ENCODE measurements at places on chromosomes 13 and 19.

GRCh38 chr13:37587236-37587635 lies 11.3 kb downstream of the POSTN start:
- DNase-seq: no peak

- no peak for DNase-seq
Measured at GRCh38 chr19:6358003-6358402, 3.3 kb upstream of the CLPP start.

DNA sequence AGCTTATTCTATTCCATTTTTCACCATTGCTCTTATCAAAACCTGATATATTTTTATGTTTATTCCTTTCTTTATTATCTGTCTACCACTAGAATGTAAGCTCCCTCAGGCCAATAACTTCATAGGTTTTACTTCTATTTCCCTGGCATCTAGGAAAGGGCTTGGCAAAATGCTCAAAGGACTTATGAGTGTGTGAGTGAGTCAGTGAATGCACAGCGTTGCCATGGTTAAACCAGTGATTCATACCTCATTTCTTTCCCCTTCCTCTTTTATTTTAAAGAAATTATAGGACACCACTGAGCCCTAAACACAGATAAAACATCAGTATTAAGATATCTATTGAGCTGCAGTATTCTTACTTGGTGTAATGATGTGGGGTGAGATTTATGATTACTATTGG lies 162.1 kb downstream of the GPC6 start:
- DNase-seq: no peak

GRCh38 chr19:48271531-48272151 lies 1.8 kb downstream of the ZNF114 start:
- no peak for DNase-seq

DNA sequence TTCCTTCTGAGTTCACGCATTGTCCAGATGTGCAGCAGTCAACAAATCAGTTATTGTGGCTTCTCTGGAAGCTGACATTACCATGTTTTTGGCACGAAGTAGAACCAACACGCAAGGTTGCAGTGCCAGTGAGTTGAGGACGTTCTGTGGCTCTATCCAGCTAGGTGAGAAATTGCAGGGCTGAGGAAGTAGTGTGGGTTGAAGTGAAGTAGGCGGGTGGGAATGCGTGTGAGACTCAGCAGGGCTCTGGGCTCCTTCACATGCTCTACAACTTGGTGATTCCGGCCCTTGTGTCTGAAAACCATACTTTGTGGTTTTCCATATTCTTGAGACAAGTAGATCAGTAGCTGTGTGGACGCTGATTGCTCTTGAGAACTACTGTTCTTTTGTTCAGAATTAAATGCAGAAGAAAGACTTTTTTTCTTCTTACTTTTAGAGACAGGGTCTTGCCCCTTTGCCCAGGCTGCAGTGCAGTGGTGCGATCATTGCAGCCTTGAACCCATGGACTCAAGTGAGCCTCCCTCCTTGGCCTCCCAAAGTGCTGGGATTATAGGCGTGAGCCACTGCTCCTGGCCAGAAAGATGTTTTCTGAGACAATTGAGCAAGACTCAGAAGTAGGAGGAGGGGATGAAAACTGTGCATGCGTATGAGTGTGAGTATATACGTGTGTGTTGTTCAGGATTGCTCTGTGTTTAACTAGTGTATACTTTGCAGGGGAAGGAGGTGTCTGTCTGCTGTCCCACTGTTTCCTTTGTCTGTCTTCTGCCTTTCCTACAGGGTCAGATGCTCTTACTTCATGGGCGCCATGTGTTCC lies 46.2 kb downstream of the GATAD2A start:
- DNase-seq: peak; percentile 49

DNA sequence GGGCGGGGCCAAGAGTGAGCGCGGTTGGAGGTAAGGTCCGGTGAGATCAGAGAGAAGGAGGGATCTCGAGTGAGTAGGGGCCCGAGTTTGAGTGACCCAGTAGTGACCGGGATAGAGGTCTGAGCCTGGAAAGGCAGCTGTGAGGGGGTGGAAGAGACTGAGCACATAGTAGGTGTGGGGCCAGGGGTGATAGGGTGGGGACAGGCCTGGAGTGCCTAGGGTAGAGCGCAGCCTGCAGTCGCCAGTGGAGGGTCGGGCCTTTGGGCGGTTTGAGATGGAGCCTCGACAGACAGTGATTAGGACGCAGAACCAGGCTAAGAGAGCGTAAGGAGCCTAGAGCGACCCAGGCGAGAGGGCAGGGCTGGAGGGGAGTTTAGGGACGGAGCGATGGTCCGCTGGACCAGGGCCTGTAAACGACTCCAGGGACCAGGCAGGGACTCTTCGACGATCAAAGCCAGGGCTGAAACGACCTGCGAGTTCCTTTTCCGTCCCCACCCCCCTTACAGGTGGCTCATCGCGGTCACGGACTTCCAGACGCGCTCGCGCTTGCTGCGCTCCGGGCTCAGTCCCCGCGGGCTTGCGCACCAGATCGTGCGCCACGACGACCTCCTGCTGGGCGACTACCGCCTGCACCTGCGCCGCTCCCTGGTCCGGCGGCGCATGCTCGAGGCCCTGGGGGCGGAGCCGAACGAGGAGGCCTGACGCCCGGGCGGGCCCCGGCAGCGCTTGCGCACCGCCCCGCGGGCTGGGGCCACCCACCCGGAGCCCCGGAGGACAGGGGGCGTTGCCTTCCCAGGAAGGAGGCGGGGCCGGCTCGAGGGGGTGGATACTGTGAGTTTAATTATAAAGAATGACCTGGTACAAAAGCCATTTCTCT lies 9.4 kb downstream of the C19orf81 start:
- DNase-seq: peak; percentile 83

GRCh38 chr13:42780044-42780443 lies 1.3 kb upstream of the FAM216B start:
- no peak for DNase-seq

GRCh38 chr13:37870895-37871550 lies 1.5 kb upstream of the TRPC4 start:
- DNase-seq: no peak

- peak; percentile 67 for DNase-seq
Measured at GRCh38 chr19:28466107-28467045, 746.6 kb downstream of the UQCRFS1 start.

DNA sequence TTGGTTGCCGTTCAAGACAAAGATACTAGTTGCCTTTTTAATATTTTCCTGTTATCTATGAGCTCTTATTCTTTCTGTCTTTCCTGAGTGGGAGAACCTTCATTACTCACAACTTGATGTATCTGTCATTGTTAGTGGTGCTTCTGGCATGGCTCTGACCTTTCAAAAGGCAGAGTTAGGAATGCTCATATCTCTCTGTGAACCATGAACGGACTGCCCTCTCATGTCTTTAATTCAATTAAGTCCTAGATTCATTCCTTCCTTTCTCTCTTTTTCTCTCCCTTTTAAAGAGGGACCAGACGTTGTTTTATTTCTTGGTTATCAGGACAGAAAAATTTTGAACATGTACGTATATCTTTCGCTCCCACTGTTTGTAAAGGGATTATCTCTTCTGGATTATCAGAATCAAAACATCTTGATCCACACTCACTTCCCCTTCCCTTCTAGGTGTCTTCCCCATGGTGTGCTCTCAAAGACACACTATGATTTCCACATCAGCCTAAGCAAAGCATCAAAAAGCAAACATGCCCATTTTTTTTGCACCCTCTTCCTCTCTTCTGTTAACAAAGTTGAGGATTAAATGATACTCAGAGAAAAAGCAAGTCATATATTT lies 90.3 kb downstream of the LRCH1 start:
- no peak for DNase-seq

DNA sequence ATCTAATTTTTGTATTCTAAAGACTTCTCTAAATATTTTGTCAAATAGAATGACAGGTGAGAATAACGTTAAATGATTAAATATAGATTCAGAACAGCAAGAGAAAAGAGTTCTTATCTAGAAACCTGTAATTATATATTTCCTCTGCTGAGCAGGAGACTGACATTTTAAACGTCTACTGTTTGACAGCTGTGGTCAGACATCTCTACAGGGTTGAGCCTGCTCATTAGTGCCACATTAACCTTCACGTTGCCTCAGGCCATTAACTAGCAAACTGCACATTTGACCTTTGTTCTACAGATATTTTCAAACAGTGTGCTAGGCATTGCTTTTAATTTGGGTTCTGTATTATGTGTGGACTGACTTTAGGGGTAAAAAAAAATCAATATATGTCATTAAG lies 347.5 kb downstream of the GPC5 start:
- DNase-seq: no peak

GRCh38 chr19:31351056-31351854 lies 2.0 kb upstream of the TSHZ3 start:
- peak; percentile 6 for DNase-seq

GRCh38 chr13:20106742-20107141 lies 54.1 kb downstream of the GJA3 start:
- DNase-seq: no peak

DNA sequence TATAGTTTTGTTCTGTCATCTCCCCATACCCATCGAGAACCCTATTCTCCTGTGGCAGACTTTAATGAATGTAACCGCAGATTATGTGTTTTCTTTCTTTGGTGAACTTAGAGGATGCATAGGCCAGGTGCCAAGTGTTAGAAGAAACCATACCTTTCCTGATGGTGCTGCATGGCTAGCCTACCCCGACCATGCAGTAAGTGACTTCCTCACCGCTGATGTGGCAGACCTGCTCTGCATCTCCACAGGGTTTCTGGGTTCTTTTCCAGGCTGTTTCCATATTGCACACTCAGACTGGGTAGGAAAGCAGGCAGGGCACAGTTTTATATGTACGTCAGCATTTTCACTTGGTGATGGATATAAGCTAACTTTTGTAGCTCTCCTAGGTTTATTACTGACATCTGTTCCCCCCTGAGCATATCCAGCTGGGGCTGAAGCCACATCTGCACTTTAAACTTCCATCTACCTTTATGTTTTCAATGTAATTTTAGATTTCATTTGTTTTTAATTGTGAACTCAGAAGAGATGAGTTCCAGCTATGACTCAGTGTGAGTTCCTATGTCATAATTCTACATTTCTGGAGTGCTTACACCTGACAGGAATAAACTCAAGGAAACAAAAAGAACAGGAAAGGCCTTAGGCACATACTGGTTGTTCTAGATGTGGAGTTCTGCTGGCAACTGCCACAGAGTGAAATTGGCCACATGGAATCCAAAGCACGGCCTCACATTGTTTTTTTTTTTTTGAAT lies 42.3 kb downstream of the LRCH1 start:
- peak; percentile 34 for DNase-seq

GRCh38 chr19:17526922-17527321 lies 15.5 kb downstream of the PGLS start:
- DNase-seq: peak; percentile 72

GRCh38 chr19:31013384-31014020 lies 335.7 kb downstream of the TSHZ3 start:
- DNase-seq: no peak

DNA sequence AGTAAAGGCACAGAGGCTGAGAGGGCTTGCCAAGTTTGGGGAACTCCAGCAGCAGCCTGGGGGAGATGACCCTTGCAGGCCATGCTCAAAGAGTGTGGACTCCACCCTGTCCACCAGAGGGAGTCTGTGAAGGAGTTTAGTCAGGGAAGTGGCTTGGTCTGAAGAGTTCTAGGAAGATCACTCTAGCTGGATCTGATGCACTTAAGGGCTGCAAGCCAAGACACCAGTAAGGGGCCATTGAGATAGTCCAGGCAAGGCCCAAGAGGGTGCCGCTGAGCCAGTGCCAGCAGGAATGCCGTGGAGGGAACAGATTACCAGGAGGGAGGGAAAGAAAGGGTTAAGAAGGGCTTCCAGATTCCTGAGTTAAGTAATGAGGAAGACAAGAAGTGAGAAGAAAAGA lies 68.7 kb downstream of the ZAR1L start:
- DNase-seq: peak; percentile 28

DNA sequence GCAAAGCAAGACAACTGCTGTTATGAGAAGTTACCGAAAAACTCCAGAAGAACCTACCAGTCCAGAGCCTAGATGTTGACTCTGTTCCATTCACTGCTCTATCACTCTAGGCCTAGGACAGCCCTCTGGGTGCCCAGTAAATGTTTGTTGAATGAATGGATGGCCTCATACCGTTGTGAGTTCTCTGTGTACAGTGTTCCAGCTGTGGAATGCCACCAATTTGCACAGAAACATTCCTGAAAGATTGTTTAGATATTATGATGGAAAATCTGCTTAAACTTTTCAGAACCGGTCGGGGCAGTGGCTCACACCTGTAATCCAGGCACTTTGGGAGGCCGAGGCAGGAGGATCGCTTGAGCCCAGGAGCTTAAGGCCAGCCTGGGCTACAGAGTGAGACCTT lies 1.3 kb upstream of the FBL start:
- no peak for DNase-seq

GRCh38 chr13:25869941-25870340 lies 181.9 kb downstream of the SHISA2 start:
- no peak for DNase-seq

DNA sequence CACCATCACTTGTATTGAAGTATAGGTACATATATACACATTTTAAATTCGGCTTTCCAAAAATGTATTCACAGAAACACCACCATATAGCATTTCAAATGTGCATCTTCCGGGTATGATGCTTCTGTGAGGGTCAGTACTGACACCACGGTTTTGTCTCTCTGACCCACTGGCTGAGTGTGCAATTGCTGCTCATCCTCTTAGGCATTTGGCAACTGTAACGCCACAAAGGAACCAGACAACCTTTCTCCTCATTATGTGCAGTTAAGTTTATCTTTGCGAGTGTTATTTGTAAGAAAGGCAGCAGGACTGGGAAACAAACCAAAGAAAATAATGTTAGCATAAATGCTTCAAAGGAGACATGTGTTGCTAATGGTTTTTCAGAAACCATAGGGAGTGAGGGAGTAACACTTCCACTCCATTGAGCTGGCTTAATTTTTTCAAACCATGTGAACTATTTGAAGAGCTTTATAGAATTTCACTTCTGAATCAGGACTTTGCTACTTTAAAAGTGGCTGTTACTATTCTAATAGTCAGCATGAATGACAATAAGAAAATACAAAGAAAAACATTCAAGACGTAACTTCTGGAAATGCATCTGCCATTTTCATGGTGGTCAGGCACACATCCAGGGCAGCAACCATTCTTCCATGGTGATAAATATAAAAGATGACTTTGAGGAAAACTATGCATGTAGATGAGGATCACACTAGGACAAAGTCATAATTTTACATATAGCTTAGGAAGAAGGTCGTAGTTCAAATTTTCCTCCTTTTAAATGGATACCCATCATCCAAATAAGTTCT lies 423.3 kb downstream of the MZT1 start:
- DNase-seq: no peak

DNA sequence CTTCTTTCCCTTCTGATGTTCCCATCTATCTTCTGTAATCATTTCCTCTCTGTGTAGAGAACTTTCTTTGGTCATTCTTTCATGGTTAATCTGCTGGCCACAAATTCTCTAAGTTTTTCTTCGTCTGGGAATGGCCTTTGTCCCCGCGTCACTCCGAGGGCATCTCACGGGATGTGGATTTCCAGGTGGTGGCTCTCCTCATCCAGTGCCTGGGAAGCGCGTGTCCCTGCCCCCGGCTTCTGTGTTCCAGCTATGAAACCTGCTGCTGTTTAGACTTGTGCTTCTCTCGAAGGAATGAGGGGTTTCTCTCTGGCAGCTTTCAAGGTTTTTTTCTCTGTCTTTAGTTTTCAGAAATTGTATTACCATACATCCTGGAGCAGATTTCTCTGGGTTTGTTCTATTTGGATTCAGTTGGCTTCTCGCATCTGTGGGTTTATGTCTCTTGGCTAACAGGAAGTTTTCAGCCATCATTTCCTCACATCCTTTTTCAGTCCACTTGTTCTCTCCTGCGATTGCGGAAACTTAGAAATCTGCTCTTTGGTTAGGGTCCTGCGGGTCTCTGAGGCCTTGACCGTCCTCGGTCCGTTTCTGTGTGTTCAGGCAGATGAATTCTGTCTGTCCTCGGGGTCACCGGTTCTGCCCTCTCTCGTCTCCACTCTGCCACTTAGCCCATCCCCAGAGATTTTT lies 36.9 kb upstream of the DCUN1D2 start:
- no peak for DNase-seq

GRCh38 chr19:47190167-47190727 lies 40.8 kb downstream of the BBC3 start:
- peak; percentile 58 for DNase-seq
